ENCODE measurements at places on chromosomes 5 and 9.

DNA sequence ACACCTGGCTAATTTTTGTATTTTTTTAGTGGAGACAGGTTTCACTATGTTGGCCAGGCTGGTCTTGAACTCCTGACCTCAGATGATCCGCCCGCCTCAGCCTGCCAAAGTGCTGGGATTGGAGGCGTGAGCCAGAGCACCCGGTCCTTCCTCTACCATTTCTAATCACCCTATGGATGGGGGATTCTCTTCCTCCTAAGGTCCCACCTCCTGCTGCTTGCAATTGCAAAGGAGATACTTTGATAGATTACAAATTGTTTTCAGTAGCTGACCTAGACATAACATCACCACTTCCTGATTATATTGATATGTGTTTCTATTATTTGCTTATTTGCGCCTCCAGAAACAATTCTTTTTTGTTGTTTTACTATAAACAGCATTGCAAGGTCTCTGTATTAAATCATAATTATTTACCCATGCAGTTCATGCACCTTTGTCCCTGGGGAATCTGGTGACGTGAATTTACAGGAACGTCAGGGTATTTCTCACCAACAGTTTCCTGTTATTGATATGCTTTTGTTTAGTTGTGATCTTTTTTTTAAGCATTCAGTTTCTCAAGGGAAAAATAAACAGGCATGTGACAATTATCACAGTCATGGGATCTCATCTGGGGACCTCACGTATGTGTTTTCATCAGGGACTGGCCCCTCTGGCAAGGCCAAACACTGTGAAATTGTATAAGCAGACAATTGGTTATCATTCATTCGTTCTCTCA is 43.2 kb downstream of the ESM1 start:
- DNase-seq, result no peak

GRCh38 chr9:82191082-82191770 is 202.7 kb downstream of the SPATA31D1 start:
- no peak for DNase-seq

DNA sequence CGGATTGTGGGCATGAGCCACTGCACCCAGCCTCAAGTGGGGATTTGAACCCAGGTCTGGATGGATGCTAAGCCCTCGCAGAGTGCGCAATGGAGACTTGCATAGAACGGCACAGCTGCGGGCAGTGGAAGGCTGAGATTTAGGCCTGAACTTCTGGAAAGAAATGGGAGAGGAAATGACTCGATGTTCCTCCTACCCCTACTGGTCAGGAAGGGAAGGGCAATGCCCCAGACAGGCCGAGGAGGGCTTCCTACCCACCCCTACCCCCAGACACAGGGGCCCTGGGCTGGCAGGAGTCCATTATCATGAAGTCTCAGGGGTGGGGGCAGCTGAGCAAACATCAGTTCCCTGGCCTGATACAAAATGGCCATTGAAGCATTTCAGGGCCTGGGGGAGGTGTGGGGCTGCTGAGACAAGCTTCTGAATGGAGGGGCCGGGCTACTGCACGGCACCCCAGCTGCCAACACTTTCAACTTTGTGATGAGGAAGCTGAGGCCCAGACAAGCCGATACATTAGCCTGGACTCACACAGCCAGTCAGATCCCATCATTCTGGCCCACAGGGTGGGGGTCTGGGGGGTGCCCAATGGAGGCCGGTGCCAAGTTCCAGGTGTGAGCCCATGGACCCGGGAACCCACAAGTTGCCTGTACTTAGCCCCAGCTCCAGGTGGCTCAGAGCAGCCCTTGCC is 13.5 kb upstream of the WDR38 start:
- DNase-seq, result no peak

DNA sequence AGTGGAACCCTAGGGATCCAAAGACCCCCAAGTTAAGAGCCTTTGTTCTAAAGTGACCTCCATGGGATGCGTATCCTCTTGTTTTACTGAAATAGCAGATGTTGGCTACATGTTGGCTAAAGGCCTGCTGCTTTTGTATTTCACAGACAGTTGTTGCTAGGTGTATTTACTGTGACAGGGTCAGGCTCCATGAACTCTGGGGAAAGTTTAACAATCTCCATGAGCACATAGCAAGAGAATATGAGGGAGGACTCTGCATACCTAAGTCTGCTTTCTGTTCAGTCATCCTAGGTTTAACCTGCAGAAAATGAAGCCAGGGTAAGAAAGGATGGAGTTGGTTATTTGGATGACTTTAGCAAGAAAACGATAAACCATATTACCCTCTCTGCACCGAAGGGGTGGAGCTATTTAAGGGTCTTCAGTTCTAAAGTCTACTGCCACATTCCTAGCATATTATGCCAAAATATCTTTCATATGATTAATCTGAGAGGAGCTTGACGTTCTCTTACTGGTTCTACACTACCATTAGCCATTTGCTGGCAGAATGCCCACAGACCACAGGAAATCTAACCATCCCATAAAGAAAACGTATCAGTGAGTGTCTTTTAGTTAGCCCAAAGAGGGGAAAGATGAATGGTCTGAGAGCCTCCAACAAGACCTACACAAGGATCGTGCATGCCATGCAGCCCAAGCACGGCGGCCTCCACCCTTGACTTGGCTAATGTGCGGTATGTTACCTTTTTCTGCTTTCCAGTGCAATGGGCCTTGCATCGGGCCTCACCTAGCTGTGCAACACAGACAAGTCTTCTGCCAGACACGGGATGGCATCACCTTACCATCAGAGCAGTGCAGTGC is 127.8 kb downstream of the SAXO1 start:
- no peak for DNase-seq

DNA sequence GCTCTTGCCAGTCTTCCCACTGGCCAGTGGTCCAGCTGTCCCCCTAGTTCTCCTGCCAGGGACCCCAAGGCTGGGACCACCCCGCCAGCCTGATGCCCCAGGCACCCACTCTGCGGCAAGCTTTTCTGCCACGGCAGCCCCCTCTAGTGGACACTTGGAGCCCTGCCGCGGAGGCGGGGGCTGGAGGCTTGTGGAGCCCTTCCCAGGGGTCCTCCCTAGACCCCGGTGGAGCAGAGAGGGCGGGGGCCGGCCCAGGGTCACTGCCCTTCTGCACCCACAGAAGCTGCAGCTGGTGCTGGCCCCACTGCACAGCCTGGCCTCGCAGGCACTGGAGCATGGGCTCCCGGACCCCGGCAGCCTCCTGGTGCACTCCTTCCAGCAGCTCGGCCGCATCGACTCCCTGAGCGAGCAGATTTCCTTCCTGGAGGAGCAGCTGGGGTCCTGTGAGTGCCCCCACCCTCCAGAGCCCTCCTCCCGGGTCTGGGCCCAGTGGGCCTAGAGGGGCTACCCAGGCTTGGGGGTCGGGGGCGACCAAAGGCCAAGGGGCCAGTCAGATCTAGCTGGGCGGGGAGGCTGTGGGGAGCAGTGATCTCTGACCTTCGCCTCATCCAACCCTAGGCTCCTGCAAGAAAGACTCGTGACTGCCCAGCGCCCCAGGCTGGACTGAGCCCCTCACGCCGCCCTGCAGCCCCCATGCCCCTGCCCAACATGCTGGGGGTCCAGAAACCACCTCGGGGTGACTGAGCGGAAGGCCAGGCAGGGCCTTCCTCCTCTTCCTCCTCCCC is 9.1 kb downstream of the EGFL7 start:
- no peak for DNase-seq

All from cortex of kidney (tissue), 1 donor.